ENCODE measurements at places on chromosomes 11 and 22. TPM values are rescaled to one million over a fixed set of nuclear protein-coding genes. Genes with fewer than 3 reads are reported as not detected.

FGF19 gene
- 0.66 TPM for total RNA-seq

OR4D5 gene
- total RNA-seq: not detected

CDKN1C gene
- total RNA-seq: 37.6 TPM

VPS11 gene
- total RNA-seq: 29.1 TPM

KCNK4 gene
- 0.23 TPM for total RNA-seq

KRTAP5-2 gene
- not detected for total RNA-seq

TIGD3 gene
- 0.52 TPM for total RNA-seq

TP53AIP1 gene
- not detected for total RNA-seq

PPM1F gene
- 52.7 TPM for total RNA-seq

CD6 gene
- 1.5 TPM for total RNA-seq

SOX10 gene
- total RNA-seq: 13.4 TPM

MICAL3 gene
- total RNA-seq: 48.1 TPM

OR8D4 gene
- total RNA-seq: not detected

OR52H1 gene
- total RNA-seq: not detected

FERMT3 gene
- total RNA-seq: 5.3 TPM

TSGA10IP gene
- total RNA-seq: 1.3 TPM

MMP11 gene
- 18.1 TPM for total RNA-seq

QSER1 gene
- 66.5 TPM for total RNA-seq

HSPB2 gene
- not detected for total RNA-seq

RASL10A gene
- 1.3 TPM for total RNA-seq

RFPL1 gene
- total RNA-seq: not detected
